ENCODE measurements at places on chromosomes 1 and 21.
A peak's percentile ranks its signal among the peaks of the same experiment; 100 is the strongest.

DNA sequence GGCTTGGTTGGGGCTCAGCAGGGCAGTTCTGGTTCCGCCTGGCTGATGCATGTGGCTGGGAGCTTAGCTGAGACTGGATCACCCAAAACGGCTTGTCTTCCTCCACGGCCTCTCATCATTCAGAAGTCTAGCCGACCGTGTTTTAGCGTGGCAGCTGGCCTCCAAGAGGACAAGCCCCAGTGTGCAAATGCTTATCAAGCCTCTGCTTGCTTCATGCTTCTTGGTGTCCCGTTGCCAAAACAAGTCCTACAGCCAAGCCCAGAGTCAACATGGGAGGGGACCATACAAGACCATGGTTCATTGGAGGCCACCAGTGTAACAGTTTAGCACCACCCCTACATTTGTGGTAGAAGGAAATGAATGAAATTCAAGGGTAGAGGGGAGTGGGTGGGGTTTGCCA, 10.5 kb upstream of the KDF1 start:
- DNase-seq = no peak

GRCh38 chr1:197984289-197984688, 67.1 kb downstream of the LHX9 start:
- no peak for DNase-seq

DNA sequence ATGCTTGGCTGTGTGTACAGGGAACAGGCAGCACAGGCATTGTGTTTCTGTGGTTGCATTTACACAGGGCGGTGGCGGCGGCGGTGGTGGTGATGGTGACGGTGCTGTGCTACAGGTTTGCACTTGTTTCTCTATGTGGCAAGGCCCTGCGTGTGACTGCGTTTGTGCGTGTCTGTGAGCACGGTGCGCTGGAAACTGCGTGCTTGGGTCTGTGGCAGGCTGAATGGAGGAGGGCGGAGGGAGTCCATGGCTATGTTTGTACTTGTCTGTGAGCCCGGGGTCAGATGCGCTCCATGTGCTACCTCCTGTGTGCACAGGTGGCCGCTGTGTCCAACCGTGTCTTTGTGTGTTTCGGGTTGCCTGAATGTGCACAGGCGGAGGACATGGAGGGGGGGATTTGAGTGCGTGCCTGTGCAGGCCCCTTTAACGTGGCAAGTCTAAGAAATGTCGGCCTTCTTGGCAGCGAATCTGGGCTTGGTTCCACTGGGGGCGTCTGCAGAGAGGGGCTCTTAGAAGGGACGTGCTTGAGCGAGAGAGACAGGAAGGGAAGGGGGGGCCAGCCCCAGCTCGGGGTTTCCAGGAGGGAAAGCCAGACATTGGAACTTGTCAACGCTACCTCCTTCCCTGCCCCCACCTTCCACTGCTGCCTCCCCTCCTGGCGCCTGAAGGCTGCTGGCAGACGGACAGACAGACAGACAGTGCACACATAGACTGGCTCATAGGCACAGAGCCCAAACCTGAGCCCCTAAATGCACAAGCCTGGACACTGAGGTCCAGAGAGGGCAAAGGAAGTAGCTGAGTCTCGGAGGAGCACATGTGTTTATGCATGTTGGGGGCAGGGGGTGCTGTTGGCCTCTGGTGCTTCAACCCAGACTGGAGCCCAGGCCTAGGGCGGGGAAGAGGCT, 32.7 kb upstream of the WASF2 start:
- peak; percentile 86 for DNase-seq

DNA sequence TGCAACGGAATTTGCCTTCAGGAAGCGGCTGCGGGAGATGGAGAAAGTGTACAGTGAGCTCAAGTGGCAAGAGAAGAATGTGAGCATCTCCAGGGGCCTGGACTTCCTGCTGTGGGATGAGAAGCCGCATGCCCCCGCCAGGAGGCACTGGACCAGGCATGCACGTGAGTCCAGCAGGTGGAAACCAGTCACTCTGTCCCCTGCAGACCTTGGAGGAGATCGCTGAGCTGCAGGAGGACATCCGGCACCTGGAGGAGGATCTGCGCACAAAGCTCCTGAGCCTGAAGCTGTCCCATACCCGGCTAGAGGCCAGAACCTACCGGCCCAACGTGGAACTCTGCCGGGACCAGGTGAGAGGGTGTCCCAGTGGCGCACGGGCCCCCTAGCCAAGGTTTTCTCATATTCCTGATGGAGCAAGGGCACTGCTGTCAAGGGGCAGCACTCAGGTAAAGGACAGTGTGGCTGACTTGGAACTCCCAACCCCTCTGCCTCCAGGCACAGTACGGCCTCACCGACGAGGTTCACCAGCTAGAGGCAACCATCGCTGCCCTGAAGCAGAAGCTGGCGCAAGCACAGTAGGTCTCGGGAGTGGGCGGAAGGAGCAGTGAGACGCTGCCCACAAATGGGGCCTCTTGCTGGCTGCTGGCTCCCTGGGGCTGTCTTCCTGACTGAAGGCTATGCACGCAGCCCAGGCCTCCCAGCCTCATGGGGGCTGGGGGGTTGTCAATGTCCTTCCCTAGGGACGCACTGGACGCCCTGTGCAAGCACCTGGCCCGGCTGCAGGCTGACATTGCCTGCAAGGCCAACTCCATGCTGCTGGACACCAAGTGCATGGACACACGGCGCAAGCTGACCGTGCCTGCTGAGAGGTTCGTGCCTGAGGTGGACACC, 1.2 kb upstream of the ADPRS start:
- no peak for DNase-seq

GRCh38 chr1:159996653-159997052, 35.1 kb downstream of the PIGM start:
- no peak for DNase-seq

- DNase-seq = peak; percentile 59
Observed at GRCh38 chr21:19608101-19608621, 1204.6 kb upstream of the TMPRSS15 start.

DNA sequence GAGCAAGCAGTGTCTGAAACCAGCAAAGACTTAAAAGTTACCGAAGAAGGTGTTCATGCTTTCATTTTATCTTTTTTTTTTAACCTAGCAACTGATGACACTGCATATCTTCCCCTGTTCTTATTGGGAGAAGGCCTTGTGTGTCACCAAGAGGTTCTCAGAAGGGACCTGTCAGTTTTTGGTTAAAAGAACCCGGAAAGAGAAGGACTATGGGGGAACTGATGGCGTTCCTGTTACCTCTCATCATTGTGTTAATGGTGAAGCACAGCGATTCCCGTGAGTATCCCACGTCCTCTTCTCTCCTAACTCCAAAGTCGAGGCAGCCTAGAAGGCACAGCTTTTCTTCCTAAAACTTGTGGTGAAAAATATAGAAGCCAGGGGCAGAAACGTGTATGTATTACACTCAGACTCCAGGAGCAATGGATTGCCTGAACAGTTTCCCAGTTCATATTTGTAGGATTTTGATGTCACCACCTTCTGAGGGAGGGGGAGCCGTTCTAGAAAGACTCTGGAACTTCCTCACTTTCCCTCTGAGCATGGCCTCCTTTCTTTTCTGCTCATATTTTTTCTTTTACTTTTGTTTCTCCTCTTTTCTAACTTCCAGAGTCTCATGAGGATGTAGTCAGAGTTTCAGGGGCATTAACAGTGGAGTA, at the start of gene MR1:
Gene MR1, plus strand, starts transcription at position 185 of the 653 bp plus-strand sequence. Its CDS starts 25 bp downstream, at position 210.
- DNase-seq = peak; percentile 81

- DNase-seq = no peak
Observed at GRCh38 chr21:46069719-46070279, 28.1 kb upstream of the COL6A2 start.
